ENCODE measurements at places on chromosomes 13 and 19.
A peak's percentile ranks its signal among the peaks of the same experiment; 100 is the strongest.

- no peak for DNase-seq
These were observed 453.2 kb downstream of the KLF12 start for GRCh38 chr13:73681015-73681414.

- DNase-seq, result no peak
These were observed 3.2 kb downstream of the ZNF230 start for GRCh38 chr19:44005973-44006372.

- DNase-seq, result no peak
These were observed 116.8 kb downstream of the FOXO1 start for GRCh38 chr13:40549500-40550094.

DNA sequence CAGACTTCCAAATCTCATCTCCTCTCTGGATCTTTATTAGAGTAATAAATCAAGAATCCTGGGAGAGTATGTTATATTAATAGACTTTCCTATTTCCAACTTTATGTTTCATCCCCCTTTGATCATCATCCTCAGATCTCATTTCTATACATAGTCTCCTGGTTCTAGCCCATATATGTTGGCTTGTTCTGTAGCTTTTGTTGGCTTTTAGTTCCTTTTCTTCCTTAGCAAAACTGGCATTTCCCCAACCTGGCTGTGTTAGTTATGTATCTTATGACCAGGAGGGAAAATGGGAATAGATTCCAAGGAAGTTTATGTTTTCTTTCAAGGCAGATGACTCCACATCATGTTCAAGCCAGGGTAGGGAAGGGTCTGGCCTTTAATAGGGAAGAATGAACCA, 2464.5 kb downstream of the PCDH9 start:
- DNase-seq, result no peak

DNA sequence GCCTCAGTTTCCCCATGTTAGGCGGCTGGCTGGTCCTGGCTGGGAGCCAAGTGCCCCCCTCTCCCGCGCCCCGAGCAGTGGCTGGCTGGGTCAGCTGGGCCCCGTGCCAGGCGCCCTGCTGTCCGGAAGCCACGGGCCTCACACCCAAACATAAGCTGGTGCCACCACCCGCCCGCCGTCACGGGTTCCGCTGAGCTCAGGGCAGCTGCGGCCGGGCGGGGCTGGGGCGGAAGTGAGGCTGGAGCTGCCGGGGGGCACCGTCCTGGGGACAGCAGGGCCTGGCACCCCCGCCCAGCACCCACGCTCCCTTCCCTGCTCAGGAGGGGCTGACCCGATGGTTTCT, 19.3 kb downstream of the HCN2 start:
- no peak for DNase-seq

- DNase-seq, result no peak
These were observed 2689.2 kb downstream of the PCDH9 start for GRCh38 chr13:64540976-64541375.

- no peak for DNase-seq
These were observed at the start of gene TGFBR3L for GRCh38 chr19:7914598-7915045. Gene TGFBR3L, plus strand, starts transcription at chr19:7914830.

DNA sequence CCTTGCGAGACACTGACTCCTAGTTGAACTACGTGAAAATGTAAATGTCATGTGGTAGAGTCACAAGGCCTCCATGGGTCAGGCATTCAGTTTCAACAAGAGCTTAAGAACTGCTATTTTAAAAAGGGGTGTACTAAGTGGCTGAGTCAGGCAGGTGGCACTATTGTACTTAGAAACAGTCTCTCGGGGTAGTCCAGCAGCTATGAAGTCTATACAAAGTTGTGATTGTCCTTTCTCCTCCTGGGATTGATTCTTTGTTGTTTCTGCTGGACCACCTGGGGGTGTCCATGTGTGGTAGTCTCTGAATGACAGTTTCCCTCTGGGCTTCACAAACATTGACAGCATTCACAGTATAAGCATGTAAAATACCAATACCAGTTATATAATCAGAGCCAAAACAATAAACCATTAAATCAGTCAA, 33.0 kb downstream of the UGGT2 start:
- no peak for DNase-seq

DNA sequence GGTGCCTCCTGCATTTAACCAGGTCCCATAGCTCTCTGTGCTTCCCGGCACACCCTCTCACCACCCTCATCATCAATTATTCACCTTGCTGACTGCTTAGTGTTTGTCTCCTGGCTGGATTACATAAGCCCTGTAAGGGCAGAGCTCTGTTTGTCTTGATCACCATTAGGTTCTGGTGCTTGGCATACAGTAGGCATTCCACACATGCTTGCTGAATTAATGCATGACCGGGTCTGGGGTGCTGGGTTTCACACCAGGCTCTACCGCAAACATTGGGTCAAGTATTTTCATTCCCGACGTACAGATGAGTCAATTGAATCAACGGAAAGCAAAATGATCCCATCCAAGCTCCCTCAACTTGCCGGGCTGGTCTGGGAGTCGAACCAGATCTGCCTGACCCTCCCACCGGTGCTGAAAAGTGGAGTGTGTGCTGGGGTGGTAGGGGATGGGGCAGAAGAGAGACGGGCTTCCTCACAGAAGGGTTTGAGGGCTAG, 28.5 kb downstream of the VAV1 start:
- no peak for DNase-seq

- no peak for DNase-seq
These were observed 14.6 kb downstream of the RAB20 start for GRCh38 chr13:110546926-110547325.

DNA sequence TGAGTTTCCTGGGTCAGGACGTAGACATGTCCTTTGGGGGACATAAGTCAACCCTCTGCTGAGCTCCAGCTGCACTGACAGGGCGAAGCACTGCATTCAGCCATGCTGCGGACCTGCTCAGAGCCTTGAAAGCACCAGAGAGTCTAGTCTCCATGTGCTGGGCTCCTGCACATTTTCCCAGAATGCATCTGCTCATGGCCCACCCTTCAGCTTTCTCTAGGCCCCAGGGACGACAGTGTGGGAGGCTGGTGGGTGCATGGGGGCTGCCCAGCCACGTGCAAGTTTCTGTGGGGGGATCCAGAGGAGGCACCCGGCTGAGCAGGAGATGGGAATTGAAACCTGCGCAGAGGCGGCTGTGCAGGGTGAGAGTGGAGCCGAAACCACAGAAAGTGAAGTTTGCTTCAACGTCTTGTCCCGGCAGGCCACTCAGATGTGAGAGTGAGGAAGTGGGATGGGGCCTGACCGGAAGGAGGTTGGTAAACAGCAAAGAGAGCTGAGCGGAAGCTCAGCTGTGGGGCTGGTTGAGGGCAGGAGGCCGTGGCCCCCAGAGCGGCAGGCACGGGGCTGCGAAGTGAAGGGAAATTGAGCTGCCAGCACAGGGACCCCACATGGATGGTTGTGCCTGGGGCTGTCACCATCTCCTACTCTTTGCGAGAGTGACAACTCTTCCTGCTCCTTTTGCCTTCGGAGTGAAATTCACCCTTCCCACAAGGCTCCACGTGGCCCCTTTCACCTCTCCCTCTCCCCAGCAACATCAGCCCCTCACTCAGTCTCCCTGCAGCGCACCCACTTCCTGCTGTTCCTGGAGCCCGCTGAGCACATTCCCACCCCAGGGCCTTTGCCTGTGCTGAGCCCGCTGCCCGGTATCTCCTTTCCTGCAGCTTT, 11.8 kb downstream of the PGLS start:
- DNase-seq, result peak; percentile 43

DNA sequence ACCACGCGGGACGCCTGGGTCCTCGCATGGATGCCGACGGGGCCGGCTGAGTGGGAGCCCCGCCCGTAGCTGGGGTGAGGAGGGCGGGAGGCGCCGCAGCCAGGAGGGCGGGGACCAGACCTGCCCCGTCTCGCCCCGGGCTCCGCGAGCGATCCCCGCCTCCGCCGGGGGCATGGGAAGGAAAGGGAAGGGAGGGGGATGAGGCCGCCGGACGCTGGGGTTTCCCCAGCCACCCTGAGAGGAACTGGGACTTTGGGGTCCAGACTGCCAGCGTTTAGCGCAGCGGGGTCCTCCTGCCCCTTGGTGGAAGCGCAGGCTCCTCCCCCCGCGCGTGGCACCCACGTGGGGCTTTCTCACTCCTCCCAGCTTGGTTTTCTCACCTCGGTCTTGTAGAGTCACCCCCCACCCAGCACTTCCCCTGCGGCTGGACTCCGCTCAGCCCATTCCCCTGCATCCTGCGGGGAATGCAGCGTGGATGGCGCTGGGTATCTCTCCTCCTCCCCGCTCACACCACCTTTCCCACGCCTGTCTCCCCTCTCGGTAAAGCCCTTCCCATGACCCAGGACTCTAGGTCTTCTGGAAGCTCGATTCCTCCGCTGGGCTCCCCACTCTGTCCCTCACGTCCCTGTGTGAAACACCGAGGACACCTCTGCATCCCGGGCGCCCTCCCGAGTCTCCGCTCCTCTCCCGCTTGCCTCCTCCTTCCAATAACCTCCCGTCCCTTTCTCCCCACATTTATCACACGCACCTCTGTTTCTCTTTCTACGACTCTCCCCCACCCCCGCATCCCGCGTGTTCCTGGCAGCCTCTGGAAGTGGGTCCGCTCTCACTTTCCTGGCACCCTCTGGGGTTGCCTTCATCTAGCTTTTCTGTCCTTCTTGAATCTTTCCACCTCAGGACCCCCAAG, 2.1 kb downstream of the TGFB1 start:
- peak; percentile 87 for DNase-seq

DNA sequence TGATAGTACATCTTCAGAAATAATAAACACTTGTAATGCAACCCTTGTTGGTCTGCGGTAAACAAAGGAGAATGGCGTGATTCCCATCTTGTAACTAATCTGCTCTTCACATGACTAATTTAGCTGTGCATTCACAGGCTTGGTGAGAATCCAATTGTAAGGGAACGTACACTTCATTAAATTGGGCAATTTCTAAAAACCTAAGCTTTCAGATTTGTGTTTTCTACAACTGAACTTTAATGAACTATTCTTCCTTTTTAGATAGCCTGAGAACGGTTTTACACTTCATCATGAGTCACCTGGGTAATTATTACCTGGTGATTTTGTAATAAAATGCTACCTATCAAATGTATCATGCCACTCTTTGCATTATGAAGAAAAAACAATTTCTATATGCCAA, 306.9 kb downstream of the KLF5 start:
- no peak for DNase-seq

- DNase-seq, result no peak
These were observed 20.8 kb upstream of the EBI3 start for GRCh38 chr19:4208385-4209094.

DNA sequence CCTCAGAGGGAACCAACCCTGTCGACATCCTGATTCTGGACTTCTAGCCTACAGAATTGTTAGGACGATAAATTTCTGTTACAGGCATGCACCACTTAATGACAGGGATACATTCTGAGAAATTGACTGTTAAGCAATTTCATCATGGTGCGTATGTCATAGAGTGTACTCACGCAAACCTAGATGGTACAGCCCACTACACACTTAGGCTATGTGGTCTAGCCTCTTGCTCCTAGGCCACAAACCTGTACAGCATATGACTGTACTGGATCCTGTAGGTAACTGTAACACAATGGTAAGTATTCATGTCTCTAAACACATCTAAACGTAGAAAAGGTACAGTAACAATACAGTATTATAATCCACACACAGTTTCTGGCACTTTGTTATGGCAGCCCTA, 13.3 kb downstream of the USP12 start:
- no peak for DNase-seq

- no peak for DNase-seq
These were observed 17.9 kb downstream of the ZNF558 start for GRCh38 chr19:8814176-8814575.

GRCh38 chr19:3671680-3672574, 28.3 kb downstream of the PIP5K1C start:
- DNase-seq, result peak; percentile 55

Measured in CD4-positive, alpha-beta T cell treated with Interleukin-2 at 100 ng/mL for 4 hours (primary cell).